NCI-H526 treated with DMSO at 0.1 percent for 48 hours (cell line): ENCODE measurements at places on chromosomes 5 and 9.

DNA sequence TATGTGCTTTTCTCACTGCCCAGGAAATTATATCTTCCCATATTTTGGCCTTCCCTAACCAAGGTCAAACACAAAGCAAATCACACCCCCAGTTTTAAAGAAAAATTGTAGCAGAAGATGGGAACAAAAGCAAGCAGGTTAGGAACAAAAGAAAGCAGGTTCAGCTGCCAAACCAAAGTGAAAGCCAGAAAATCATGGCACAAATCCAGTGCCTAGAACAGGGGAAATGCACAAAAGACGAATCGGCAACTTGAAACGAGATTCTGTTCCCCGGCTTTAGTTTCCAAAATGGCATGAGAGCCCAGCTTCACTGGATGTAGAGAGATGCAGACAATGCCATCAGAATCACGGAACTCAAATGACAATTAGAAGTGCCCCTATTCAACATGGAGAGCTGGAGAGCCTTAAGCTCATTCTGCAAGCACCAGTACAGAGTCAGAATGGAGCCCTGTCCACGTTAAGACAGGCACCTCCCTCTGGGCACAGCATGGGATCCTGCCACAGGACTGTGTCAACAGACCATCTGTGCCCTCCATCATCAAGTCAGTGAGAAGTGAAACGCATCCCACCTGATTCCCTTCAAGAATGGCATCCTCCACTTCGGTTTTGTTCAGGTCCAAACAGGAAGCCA lies 13.8 kb downstream of the DNAH5 start:
- DNase-seq = no peak

- DNase-seq = no peak
These were observed 32.9 kb upstream of the AOPEP start for GRCh38 chr9:94693485-94694204.

DNA sequence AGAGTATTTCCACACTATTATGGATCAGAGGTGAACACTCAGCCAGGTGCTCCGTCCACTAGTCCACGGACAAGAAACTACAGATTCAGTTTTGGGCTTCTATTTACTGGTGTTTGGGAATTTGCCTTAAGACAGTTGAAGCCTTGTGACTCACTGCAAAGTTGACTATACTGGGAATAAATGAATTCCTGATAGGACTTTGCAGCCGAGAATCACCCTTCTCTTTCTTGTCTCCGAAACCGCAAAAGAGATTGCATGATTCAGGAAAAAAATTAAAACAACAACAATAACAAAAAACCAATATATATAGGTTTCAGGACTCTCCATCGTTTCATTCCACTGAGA lies 716 bp downstream of the TMEM171 start:
- DNase-seq = no peak

- DNase-seq = no peak
These were observed 12.8 kb upstream of the NDFIP1 start for GRCh38 chr5:142095651-142096330.

DNA sequence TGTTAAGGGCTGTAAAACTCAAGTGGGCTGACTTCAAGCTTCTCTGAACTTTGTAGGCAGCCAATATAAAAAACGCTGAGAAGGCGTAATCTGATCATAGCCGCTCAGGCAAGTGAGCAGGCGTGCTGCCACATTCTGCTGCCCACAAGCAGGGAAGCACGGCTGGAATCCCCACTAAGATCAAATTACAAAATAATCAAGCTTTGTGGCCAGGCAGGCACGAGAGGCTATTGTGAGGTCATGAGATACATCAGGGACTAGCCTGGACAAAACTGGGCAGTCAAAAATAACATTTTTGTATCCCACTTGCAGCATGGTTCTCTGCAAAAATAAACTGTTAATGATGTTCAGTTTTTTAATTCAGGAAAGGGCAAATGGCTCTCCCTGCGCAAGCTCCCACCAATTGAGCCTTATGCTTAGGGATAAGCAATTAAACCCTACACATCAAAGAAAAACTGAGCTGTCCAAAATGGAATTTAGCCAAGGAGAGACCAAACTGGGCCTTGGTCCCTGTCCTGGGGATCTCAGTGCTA lies 64.0 kb downstream of the POU5F2 start:
- peak; percentile 31 for DNase-seq

DNA sequence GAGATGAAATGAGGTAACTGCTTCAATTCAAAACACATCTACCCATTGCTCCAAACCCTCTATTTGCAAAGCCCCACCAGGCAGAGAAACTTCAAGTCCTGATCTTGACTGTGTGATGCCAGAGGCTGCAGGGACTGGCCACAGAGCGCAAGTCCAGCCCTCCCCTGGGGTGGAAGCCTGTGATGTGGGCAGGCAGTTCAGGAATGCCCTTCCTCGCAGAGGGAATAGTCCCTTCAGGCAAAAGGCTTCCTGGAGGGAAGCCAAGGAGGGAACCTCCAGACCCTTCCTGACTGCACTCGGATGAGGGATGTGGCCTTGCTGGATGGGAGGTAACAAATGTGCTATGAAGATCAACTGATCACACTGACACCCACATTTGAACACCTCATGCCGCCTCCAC lies 131.2 kb downstream of the SLIT3 start:
- no peak for DNase-seq

DNA sequence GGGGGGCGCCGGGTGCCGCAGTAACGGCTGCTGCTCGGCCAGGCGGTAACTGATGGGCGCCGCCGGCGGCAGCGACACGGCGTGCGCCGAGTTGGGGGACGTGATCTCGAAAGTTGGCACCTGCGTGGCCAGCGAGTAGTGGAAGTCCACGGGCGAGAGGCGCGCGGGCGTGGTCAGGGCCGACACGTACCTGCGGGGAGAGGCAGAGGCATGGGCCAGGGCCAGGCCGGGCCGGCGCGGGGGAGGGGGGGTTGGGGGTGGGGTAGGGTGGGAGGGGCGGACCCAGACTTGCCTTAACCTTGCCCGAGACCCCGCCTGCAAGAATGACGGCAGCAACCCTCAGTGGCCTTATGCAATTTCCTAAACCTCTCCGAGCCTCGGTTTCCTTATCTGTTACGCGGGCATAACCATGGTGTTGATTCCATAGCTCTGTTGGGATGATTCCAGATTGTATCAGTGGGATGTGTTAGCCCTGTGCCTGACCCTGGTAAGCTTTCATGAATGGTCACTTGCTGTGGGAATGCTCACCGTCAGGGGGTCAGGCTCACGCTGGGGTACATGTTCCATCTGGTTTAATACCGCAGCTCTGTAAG lies 53.0 kb downstream of the PSD2 start:
- DNase-seq = no peak

DNA sequence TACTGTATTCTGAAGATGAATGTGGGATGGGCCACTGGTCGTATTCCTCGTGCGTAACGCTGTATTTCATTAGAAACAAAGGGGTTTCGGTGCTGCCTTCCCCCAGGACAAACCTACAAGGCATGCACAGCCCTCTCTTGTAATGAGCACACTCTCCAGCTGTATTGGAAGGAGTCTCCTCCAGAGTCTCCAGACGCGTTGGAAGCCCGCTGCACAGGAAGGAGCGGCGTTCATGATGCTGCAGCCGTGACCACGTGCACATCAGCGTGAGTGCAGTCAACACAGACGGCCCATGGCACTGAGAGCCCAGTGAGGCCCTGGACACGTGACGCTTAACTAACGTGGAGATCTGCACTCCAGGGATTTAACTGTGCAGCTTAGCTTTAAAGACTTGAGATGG lies 209.0 kb upstream of the IRX1 start:
- DNase-seq = no peak

DNA sequence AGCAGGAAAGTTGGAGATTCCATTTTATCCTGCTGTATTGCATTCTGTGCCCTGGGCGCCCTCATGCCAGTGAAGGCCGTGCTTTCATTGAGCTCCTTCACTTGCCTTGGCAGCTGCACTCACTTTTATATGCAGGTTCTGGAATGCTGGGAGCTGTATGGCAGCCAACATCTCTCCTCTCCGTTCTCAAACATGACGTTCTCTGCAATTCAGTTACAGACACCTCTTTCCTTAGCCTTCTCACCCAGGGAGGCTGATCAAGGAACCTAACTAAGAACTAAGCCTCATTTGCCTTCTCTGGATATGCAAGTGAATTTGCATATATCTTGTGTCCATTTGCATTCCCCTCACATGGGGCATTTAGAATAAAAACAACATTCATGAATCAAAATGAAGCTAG lies 29.4 kb upstream of the PURA start:
- DNase-seq = peak; percentile 94

- peak; percentile 10 for DNase-seq
These were observed 118.8 kb downstream of the WNK2 start for GRCh38 chr9:93302586-93303257.

- no peak for DNase-seq
These were observed 96.4 kb downstream of the EBF1 start for GRCh38 chr5:159003045-159004030.

DNA sequence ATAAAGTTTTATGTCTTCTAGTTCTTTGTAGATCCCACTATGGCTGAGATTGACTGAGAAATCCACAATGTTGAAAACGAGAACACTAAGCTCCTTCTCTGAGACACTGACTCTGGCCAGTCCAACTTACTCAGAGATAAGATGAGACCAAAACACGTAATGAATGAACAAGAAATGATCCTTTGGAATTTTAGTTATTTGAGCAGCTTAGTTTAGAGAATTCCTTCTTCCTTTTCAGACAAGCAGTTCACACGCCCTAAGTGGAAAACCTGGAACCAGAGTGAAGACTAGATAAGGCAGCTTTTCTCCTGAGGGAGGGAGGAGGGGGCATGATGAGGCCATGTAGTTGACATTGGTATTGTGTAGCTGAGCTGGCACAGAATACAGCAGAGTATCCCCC lies 139.6 kb downstream of the GABRB2 start:
- no peak for DNase-seq

- no peak for DNase-seq
These were observed 64.4 kb upstream of the WWC1 start for GRCh38 chr5:168227001-168227400.

DNA sequence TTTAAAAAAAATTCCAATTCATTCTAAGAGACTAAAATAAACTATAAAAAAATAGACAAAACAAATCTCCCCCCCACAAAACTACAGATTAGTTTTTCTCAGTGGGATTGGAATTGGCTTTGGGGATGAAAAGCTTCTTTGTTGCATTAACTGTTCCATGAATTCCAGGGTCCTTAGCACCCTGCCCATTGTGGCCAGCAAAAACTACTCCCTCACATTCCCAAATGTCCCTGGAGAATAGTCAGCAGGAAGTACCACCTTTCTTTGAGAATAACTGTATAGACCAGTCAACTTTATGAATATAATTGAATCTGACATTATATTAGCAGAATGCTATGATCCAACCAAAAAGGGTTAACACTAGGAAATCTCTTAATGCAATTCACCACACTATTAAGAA lies 147.9 kb downstream of the LPAR1 start:
- no peak for DNase-seq

- DNase-seq = no peak
These were observed 229.0 kb downstream of the ARL15 start for GRCh38 chr5:54081415-54081814.

DNA sequence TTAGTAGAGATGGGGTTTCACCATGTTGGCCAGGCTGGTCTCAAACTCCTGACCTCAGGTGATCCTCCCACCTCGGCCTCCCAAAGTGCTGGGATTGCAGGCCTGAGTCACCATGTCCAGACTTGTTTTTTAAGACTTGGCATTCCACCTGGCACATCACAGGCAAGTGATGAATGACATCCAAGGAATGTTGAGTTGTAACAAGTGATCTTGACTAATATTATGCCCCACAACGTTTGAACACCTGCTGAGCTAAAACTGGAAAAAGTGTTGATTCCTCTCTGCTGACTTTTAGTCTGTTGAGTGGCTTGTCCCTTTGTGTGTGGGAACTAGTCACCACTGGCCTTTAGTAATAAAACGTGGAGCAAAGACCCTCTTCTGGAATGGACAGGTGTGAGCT lies 54.6 kb downstream of the SUB1 start:
- no peak for DNase-seq

DNA sequence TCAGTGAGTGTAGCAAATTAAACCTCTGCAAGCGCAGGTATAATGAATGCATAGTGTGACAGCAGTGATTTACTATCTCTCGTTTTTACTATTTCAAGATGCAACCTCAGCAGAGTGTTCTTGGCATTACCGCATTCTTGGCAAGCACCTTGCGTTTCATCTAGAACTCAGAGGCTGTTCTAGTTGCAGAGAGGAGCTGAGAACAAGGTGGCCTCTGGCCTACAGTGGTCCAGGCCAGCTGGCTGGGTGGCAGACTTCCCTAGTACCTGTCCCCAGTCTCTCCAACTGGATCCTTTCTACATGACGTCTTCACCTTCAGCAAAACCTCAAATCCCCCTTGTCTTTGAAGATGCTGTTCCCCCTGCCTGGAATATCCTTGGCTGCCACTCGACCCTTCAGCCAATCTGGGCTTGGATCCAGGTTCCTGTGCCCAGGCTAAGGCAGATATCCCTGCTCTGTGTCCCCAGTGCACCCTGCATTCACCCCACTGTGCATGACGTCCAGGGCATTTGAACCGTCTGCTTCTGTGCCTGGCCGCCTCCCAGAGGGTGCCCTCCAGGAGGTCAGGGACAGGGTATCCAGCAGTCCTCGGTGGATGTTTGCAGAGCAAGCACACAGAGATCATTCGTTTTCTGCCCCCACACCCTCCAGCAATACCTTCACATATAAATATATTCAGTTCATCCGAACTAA lies 120.4 kb upstream of the CPEB4 start:
- no peak for DNase-seq

- DNase-seq = no peak
These were observed 90.1 kb downstream of the ICE1 start for GRCh38 chr5:5512543-5512942.

GRCh38 chr5:83277953-83278352 lies 193.6 kb upstream of the VCAN start:
- DNase-seq = no peak

GRCh38 chr5:175513726-175514125 lies 35.4 kb downstream of the SFXN1 start:
- no peak for DNase-seq

GRCh38 chr9:108478431-108479332 lies 377.1 kb downstream of the ACTL7B start:
- DNase-seq = no peak

GRCh38 chr5:135219868-135220267 lies 179.2 kb downstream of the MACROH2A1 start:
- DNase-seq = no peak

DNA sequence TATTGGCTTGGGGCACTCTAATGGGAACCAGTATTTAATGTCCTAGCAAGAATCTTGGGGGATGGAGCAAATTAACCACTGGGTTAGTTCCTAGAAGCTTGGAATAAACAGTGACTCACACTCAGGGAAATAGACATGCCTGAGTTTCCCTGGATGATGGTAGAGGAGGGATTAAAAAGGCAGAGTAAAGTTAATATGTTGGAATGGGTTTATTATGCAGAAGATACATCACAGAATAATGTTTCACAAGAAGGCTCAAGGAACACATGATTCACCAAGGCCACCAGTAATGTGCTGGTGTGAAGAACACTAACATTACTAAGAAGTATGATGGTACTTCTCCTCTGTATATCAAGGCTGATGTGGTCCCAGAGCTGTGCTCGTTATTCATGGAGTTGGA lies 752.9 kb upstream of the SEMA6A start:
- no peak for DNase-seq

GRCh38 chr5:125154301-125155110 lies 408.1 kb upstream of the ZNF608 start:
- DNase-seq = no peak
